ENCODE measurements at places on chromosomes 11 and 22.

- no peak for DNase-seq
These were observed 286.8 kb upstream of the ANO3 start for GRCh38 chr11:26045082-26045481.

DNA sequence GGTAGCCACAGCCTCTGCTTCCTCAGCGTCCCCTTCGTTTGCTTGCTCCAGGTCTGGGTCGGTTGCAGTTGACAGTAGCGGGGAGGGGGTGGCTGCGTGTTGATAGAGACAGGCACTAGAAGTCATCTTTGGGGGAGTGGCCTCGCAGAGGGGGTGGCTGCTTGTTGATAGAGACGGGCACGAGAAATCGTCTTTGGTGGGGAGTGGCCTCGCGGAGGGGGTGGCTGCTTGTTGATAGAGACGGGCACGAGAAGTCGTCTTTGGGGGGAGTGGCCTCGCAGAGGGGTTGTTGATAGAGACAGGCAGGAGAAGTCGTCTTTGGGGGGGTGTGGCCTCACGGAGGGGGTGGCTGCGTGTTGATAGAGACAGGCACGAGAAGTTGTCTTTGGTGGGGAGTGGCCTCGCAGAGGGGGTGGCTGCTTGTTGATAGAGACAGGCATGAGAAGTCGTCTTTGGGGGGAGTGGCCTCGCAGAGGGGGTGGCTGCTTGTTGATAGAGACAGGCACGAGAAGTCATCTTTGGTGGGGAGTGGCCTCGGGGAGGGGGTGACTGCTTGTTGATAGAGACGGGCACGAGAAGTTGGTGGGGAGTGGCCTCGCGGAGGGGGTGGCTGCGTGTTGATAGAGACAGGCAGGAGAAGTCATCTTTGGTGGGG is 328.3 kb downstream of the TBC1D22A start:
- no peak for DNase-seq

GRCh38 chr11:10678101-10678500 is 15.5 kb downstream of the IRAG1 start:
- no peak for DNase-seq

DNA sequence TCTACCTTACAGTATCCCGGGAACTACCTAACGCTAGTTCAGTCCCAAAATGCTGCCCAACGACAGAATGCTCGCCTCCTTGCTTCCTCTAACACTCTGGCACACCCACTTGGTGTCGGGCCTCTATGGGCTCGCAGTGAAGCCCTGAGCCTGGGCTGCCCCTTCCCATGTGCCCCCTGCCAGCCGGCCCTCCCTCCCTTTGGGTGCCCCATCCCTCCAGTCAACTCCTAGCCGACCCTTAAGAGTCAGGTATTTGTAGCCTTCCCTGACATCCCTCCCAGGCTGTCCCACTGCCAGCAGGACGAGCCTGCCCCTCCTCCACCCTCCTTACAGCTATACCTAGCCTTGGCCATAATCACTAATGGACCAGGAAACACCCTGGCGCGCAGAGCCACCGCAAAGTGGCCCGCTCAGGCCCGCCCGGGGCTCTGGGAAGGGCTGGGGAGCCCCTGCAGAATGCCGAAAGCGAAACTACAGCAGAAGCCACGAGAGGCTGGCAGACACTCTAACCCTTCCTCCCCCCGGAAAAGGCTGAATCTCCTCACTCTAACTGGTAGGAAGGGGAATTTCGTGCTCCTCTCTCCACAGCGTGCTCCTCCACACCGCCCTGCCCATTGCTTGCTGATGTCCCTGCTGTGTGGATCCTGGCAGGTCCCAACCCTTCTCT is 8.2 kb downstream of the CBX7 start:
- no peak for DNase-seq

GRCh38 chr11:16364254-16364653 is 7.9 kb upstream of the SOX6 start:
- no peak for DNase-seq

- no peak for DNase-seq
These were observed 150.9 kb downstream of the TBC1D22A start for GRCh38 chr22:46913351-46913750.

GRCh38 chr11:121590772-121591404 is 138.1 kb upstream of the SORL1-AS1 start:
- no peak for DNase-seq

DNA sequence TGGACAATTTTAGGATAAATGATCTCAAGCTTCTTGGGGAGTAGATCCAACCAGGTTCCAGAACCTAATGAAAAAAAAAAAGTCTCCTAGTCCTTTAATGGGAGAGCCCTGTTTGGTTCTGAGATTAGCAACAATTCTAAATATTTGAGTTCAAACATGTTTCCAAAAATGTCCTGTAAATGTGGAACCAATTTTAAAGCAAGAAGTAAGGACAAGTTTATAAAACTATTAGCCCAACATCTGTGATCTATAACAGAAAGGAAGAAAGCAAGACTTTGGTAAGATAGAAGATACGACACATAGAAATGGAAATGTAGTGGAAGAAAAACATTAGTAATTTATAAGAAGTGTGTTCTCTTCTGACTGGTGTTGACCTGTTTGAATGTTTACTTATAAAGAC is 79.7 kb upstream of the SLC5A12 start:
- no peak for DNase-seq

DNA sequence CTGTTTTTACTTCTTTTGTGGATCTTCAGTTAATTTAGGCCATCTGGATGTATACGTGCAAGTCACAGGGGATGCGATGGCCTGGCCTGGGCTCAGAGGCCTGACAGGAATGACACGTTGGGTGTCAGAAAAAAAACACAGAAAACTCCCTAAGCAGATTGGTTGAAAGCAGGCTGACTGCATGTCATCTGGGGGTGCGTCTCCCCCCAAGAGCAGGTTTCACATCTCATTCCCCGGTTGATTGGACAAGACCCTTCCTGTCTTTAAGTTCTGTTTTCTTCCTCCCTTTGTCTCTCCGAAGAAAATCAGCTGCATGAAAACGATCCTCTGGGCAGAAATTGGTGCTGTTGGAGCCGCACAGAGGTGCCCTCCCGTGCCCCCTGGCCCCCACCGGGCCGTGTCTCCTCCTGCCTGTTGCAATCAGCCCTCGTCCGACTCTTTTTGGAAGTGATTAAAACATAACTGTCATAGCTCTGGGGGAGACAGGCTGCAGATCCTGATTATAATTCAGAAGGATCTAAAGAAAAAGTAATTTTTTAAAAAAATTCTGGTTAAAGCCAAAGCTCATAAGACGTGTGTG is 71.8 kb upstream of the PARVG start:
- no peak for DNase-seq
